ENCODE measurements at places on chromosomes 5 and 9. TPM values are rescaled to one million over a fixed set of nuclear protein-coding genes. Genes with fewer than 3 reads are reported as not detected.

Gene MIGA2
- total RNA-seq: 12.6 TPM

Gene FCN2
- not detected for total RNA-seq

Gene ST8SIA4
- total RNA-seq: 76.2 TPM

Gene CDO1
- total RNA-seq: 53.8 TPM

Gene GFI1B
- total RNA-seq: 0.41 TPM

Gene NR2F1-AS1
- total RNA-seq: 60.7 TPM

Gene FCN1
- 0.82 TPM for total RNA-seq
